Activated T-cell treated with anti-CD3 and anti-CD28 coated beads, Interleukin-2, amount 50 U/mL, for 4 hours (primary cell): ENCODE measurements at places on chromosomes 12 and 14. TPM values are rescaled to one million over a fixed set of nuclear protein-coding genes. Genes with fewer than 3 reads are reported as not detected.

Gene CRIP2
- 1.4 TPM for total RNA-seq

Gene SLC2A14
- 3.7 TPM for total RNA-seq

Gene ACSS3
- total RNA-seq: not detected

Gene KRT6C
- not detected for total RNA-seq

Gene EGLN3
- 2.0 TPM for total RNA-seq

Gene KRT77
- total RNA-seq: not detected

Gene ST8SIA1
- total RNA-seq: 4.0 TPM

Gene TAS2R42
- not detected for total RNA-seq

Gene OTX2
- not detected for total RNA-seq

Gene CALM1
- total RNA-seq: 406 TPM

Gene MUCL1
- total RNA-seq: 0.63 TPM

Gene RILPL2
- total RNA-seq: 20.6 TPM

Gene PRH2
- 0.34 TPM for total RNA-seq

Gene KRT75
- not detected for total RNA-seq

Gene SLC38A4
- 0.25 TPM for total RNA-seq

DNA sequence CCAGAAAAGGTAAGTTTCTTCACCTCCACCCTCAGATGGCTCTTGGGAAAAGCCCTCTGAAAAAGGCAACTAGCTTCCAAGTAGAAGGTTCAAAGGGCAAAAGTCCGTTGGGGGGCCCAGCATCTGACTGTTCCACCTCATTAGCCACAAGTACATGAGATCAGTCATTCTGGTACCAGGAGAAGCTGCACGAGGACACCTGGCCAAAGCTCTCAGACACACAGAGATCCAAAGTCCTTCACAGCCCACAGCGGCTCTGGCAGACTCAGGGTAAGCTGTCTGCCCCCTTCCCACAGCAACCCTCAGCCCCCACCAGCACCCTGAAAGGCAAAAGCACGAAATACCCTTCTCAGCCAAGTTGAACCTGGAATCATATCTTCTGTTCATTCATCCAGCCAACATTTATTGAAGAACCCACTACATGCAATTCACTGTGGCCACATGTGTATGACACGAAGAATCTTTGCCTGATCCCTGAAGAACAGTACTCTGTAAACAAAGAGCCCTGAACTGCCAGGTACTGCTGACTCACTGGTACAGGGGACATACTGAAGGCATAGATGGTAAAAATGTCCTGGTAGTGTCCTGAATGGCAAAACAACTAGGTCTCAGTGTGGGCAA lies 19.0 kb downstream of the SLC7A7 start:
- no peak for DNase-seq

DNA sequence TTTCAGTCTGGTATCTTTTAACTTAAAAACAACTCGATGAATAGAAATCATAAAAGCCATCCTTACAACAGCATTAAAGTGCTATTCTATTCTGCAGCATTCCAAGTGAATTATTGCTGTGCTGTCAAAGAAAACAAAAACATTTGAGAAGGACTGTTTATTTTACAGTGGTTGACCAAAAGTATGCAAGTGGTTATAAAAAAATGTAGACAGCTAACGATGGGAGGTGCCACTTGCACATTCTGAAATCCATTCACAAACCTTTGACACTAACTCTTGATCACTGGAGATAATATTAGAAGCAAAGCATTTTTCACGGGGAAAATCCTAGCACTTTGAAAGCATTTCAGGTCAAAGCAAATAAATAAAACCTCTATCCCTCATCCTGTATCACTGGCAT lies 55.6 kb downstream of the HMGA2 start:
- DNase-seq: no peak

GRCh38 chr12:105814283-105814682 lies 324.5 kb downstream of the NUAK1 start:
- no peak for DNase-seq

DNA sequence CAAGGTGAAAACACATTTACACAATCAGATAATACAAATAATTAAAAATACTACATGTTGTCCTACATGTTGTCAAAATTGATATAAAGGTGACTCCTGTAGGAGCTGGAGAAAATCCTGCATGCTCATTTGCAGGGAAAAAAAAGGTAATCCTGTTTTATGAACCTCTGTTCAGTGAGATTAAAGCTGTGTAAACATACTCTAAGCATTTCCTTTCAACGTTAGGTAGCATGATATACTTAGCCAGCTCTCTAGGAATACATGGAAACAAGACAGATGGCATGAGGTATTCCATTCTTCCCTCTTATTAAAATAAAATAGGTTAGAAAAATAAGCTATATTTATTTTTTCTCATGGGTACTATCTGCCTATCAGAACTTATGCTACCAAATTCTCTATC lies 635.7 kb upstream of the FLRT2 start:
- no peak for DNase-seq

DNA sequence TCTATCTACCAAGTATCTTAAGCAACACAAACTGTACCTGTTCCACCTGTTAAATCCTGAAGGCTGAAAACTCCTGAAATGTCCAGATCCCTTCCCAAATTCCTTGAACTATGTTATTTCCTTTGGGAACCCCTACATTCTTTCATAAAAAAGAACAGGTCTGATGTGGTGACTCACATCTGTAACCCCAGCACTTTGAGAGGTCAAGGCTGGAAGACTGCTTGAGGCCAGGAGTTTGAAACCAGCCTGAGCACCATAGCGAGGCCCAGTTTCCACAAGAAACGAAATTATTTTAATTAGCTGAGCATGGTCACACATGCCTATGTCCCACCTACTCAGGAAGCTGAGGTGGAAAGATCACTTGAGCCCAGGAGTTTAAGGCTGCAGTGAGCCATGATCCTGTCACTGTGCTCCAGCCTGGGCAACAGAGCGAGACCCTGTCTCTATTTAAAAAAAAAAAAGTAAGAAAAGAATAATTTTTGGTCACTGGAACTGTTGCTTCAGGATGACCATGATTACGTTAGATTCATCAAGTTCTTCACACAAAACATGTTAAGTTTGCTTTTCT lies 84.3 kb downstream of the PHLDA1 start:
- no peak for DNase-seq

DNA sequence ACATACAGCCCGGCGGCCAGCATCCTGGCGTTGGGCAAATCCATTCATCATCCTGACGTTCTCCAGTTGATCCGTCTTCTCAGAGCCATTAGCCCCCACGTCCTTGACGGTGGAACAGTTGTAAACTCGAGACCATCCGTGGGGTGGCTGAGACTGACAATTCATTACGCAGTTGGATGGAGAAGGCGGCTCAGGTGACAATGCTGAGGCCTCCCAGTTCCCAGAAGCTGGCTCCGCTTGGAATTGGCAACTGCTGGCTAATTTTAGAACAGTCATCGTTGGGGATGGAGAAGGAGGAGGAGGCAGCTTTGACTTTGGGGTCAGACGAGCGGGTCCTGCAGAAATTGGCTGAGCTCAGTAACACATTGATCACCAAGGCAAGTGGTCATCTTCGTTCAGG lies 186.5 kb downstream of the PHETA1 start:
- no peak for DNase-seq

DNA sequence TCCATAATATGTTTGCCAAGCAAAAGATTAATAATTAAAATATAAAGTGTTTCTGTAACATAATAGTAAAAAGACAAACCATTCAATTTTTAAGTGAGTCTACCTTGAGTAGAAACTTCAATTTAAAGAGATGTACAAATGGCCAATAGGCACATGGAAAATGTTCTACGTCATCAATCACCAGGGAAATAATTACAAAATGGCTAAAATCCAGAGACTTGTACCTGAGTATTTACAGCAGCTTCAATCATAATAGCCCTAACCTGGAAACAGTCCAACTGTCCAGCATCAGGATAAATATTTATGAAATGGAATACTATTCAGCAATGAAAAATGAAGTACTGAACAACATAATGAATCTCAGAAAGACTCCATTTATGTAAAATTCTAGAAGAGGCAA lies 95.5 kb upstream of the FAR2 start:
- DNase-seq: no peak

DNA sequence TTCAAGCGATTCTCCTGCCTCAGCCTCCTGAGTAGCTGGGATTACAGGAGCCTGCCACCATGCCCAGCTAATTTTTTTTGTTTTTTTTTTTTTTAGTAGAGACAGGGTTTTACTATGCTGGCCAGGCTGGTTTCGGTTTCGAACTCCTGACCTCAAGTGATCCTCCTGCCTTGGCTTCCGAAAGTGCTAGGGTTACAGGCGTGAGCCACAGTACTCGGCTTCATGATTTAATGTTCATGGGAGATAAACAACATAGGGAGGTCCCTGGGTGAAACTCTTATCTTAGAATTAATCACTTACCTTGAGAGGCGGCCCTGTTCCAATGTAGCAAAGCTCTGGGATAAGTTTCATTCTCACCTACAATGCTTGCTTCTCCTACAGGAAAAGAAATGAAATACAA lies 48.3 kb downstream of the SEL1L start:
- DNase-seq: no peak

DNA sequence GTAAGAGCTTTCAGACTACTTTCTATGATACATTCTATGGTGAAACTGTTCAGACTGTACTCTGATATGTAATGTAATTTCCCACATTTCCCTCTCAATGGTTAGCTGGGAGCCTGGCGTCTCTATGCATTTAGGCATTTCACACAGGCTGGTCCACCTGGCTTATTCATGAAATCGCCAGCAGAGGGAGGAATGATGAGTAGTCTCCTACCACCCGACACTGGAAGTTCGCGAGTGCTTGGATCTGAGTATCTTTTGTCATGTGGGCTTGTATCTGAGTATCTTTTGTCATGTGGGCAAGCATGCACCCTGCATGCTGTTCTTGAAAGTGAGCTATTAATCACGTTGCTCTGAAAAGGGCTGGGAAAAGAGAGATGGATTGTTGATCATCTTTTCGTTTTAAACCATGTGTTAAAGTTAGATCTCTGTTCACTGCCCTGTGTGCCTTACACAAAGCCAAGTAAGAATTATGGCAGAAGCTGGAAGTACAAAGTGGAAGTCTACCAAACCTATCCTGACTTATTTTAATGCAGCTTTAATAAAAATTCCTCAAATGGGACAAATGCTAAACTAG lies 235.0 kb downstream of the ATP23 start:
- DNase-seq: no peak

GRCh38 chr12:59929110-59929509 lies 333.3 kb downstream of the SLC16A7 start:
- DNase-seq: no peak

- no peak for DNase-seq
Observed at GRCh38 chr14:65177551-65177950, 75.2 kb upstream of the MAX start.

DNA sequence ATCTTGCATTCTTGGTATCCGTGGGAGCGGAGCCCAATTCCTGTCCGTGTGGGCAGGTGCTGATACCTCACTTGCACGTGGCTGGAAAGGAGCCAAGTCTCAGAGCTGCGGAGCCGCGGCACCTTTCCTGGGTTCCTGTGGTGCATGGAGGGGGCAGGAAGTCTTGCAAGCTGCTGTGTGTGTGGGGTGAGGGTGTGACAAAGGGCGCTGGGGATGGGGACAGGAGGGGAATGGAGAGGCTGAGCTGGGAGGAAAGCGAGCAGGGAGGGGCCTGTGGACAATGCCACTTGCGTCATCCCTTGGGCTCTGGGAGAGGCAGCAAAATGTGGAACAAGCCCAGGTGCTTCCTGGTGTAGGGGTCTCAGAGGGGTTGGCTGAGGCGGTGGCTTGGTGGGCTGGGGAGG lies 86.7 kb downstream of the CALM1 start:
- peak; percentile 11 for DNase-seq

DNA sequence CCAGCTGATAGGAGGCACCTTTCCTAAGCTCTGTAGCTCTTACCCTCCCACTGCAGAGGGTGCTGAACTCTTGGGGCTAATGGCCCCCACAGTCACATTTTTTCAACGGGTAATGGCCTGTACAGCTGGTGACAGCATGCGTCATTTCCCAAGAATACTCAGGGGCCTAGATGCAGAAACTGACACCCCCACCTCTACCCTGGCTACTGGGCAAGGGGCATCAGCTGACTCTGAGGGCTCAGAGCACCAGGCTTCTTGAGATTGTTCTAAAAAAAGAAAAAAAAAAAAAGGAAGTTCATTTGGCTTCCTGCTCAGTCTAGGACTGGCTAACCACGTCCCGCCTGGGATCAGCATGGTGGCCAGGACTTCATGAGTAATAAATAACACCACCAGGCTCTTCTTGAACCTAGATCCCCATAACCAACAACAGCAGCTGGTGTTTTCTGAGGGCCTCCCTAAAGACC lies 35.2 kb downstream of the ZFP36L1 start:
- no peak for DNase-seq

GRCh38 chr14:69613312-69614073 lies 2.1 kb downstream of the SUSD6 start:
- DNase-seq: no peak

DNA sequence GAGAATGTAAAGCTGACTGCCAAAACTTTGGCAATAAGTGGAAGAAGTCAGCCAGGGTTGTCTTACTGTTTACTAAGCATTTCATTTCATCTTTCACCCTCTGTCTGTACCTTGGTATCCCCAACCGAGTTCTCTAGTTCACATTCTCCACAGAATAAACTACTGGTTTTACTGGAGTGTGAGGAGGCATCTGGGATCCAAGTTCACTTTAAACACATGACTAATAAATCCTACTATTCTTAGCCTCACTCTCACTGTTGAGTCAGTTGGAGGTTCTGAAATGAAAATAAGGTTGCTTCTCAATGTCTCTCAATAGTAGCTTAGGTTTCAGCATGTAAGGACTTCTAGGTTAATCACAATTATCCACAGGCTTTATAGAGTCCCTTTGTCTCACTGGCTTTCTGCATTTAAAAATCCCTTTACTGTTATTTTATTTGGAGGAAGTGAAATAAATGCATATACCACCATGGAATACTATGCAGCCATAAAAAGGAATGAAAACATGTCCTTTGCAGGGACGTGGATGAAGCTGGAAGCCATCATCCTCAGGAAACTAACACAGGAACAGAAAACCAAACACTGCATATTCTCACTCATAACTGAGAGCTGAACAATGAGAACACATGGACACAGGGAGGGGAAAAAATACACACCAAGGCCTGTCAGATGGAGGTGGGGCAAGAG lies 95.8 kb downstream of the EPS8 start:
- DNase-seq: no peak

- DNase-seq: no peak
Observed at GRCh38 chr12:89731614-89732013, 23.0 kb upstream of the ATP2B1 start.

- no peak for DNase-seq
Observed at GRCh38 chr12:95022477-95022876, 19.0 kb upstream of the NDUFA12 start.

GRCh38 chr12:96153131-96153725 lies 40.9 kb upstream of the ELK3 start:
- no peak for DNase-seq

GRCh38 chr12:122265886-122266229 lies 436 bp downstream of the VPS33A start:
- DNase-seq: peak; percentile 30

GRCh38 chr12:56928262-56928661 lies 5.9 kb downstream of the SDR9C7 start:
- no peak for DNase-seq

GRCh38 chr14:83347874-83348273 lies 1814.2 kb upstream of the SEL1L start:
- DNase-seq: no peak

DNA sequence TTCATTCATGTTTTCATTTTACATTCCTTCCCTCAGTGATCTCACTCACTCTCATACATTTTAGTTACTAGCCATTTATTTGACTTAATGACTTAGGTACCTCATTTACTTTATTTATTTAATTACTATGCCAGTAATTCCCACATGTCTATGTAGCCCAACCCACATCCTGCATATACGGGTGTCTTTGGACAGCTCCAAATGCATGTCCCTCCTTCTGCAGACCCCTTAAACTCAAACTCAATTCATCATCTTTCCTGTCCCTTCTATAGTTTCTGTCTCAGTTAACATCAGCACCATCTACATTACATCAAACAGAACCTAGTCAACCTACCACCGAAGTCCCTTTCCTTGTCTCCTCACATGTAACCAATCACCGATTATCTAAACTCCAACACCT lies 2.8 kb downstream of the CLEC1A start:
- no peak for DNase-seq
